ENCODE measurements at places on chromosomes 1 and 21.
A peak's percentile ranks its signal among the peaks of the same experiment; 100 is the strongest.

- DNase-seq, result no peak
These were observed 100.9 kb downstream of the ARHGEF10L start for GRCh38 chr1:17640393-17640792.

DNA sequence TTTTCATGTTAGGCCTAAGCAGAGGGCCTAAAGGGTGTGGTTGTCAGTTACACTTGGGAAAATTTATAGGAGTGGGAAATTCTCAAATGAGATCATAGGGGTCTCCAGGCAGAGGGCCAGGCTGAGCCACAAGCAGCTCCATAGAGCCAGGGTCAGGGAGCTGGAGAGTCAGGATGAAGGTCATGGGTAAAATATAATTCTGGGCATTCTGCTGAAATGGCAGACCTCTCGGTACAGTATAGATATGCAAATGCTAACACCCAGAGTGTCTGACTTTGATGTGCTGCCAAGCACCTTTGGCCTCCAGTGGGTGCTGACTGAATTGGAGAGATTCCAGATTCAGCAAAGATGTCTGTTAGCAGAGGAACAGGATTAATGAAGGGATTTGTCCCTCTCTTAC is 40.1 kb downstream of the DNM3 start:
- no peak for DNase-seq

- DNase-seq, result no peak
These were observed 62.1 kb downstream of the FH start for GRCh38 chr1:241457421-241457820.

DNA sequence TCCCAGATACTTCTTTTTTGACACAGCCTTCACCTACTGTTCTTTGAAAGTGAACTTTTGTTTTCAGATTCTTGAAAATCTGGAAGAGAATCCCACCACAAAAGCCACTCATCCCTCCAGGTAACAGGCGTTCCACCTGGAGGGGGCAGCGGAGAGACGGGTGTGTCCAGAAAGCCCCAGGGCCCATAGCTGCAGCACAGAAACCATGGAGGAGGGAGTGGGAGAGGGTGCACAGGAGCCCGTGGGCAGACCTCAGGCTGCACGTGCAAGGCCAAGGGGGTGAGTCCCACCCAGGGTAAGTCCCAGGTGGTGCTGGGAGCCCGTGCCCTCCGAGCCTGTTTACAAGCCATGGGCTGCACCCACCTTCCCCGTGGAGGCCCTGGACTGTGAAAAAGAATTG is 86.5 kb downstream of the PSMG1 start:
- no peak for DNase-seq

GRCh38 chr1:236288620-236288976 is 6.8 kb upstream of the ERO1B start:
- DNase-seq, result no peak

GRCh38 chr21:46325073-46325912 is 1.3 kb downstream of the PCNT start:
- no peak for DNase-seq

GRCh38 chr1:228146417-228147150 is 3.1 kb upstream of the GJC2 start:
- DNase-seq, result no peak

GRCh38 chr1:185409763-185410528 is 92.9 kb upstream of the IVNS1ABP start:
- DNase-seq, result no peak

GRCh38 chr1:77783141-77783540 is 3.7 kb downstream of the MIGA1 start:
- DNase-seq, result no peak

- DNase-seq, result peak; percentile 49
These were observed 17.7 kb downstream of the TNR start for GRCh38 chr1:175725684-175726083.

GRCh38 chr1:95179205-95179986 is 54.6 kb upstream of the RWDD3 start:
- no peak for DNase-seq

- no peak for DNase-seq
These were observed 35.0 kb downstream of the UCK2 start for GRCh38 chr1:165862448-165862847.

DNA sequence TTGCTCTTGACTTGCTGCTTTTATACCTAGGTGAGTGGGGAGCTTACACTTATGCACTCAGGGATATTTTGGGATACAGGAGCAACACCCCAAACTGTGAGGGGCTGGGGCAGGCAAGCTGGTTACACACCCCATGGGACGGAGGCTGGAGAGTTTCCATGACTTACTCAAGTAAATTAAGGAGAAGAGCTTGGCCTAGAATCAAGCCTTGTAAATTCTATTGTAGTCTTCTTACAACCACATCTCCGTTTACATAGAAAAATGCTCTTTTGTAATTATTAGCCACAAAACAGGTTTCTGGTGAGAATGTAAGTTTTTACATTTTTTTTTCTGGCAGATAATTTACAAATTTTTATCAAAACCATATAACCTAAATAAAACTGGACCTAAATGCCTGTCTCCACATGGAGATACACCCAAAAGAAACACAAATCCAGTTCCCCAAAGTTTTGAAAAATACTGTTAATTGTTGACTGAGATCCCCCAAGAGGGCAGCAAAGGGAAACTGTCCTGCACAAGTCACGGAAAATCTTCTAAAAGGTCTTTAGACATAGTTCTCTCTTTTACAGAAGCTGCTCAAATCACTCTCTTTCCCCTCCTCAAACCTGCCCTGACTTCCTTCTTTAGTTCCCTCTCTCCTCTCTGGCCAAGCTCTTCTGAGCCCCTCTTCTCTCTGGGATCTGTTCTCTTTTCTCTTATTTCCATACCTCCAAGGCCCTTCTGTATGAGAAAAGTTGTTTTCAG is 134.0 kb downstream of the HIVEP3 start:
- DNase-seq, result no peak

DNA sequence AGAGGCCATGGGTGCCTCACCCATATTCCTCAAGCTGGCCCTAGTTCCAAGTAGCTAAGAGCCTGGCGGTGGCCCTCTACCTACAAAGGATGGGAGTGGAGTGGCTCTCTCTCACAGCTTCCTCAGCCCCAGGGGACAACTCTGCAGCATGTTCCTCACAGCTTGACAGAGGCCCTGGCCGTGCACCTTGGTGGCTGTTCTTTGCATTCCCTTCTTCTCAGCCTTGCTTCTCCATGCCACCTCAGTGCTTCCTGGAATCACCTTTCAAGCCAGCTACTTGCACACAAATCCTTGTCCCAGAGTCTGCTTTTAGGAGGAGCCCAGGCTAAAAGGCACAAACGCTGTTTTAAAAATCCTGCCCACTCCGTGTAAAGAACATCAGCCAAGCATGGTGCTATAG is 69.0 kb upstream of the DIRAS3 start:
- DNase-seq, result no peak

- DNase-seq, result no peak
These were observed 37.1 kb downstream of the SSX2IP start for GRCh38 chr1:84653130-84653677.

DNA sequence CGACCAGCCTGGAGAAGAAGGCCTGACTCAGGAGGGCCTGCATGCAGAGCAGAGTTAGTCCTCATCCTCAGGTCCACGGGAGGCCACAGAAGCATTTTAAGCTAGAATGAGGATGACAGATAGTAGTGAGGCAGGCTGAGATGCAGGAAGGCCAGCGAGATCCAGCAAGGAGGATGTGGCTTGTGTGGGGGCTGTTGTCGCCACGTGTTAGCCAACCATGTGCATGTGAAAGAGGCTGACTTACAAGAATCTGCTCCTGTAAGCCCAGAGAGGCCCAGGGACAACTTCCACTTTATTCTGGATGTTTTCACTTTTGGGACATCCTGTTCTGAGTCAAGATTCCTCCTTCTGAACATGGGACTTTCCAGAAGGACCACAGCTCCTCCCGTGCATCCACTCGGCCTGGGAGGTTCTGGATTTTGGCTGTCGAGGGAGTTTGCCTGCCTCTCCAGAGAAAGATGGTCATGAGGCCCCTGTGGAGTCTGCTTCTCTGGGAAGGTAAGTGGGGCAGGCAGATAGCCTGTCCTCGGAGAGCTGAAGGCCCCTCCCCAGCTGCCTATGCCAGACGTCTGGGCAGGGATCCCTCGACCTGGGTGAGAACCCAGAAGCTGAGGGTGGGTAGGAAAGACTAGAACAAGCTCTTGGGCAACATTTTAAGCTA is at the start of gene SLAMF8:
TSS of gene SLAMF8 (plus strand) at position 433 of the 661 bp plus-strand sequence. CDS start at position 459, 26 bp downstream.
- no peak for DNase-seq

- DNase-seq, result no peak
These were observed 81.2 kb upstream of the IFFO2 start for GRCh38 chr1:19037659-19038058.

DNA sequence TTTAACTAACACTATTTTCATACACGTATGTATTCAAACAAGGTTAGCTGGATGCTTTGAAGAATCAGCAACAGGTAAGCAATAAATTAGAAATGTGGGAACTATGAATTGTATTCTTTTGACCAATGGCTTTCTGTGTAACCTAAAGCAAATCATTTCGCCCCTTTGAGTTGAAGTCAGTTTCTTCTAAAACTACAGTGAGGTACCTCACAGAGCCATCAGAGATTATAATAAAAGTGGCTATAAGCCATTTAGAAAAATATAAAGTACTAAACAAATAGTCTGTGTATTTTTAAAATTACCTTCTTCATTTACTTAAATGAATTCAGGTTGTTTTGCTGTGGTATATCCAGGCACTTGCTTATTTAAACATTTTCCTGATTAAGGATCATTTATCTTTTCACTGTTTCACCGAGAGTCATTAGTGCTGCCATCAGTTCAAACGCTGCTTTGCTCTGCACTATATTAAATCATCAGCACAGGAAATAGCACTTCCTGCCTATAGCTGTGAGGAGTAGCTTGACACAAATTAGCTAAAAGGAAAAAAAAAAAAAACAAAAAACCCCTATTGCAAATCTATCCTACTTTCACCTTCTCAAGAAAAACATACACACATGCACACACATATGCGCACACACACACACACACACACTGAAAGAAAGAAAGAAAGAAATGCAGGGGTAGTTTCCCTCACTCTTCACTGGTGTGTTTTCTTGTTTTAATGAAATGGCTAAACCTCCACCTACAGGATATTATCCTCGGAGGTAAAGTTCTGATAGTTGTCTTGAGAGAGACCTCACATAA is 39.8 kb upstream of the C1orf105 start:
- DNase-seq, result no peak

GRCh38 chr1:162236201-162236600 is 140.5 kb downstream of the SPATA46 start:
- no peak for DNase-seq

DNA sequence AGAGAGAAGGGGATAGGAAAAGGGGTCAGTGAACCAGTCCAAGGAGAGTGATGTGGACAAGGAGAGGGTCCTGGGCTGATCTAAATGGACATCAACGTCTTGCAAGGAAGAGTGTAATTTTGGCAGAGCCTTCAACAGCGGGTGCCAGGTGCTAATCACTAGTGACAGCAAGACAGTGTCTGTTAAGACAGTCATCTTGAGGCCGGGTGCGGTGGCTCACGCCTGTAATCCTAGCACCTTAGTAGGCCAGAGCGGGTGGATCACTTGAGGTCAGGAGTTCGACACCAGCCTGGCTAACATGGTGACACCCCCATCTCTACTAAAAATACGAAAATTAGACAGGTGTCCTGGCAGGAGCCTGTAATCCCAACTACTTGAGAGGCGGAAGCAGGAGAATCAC is 12.2 kb upstream of the PADI6 start:
- no peak for DNase-seq

DNA sequence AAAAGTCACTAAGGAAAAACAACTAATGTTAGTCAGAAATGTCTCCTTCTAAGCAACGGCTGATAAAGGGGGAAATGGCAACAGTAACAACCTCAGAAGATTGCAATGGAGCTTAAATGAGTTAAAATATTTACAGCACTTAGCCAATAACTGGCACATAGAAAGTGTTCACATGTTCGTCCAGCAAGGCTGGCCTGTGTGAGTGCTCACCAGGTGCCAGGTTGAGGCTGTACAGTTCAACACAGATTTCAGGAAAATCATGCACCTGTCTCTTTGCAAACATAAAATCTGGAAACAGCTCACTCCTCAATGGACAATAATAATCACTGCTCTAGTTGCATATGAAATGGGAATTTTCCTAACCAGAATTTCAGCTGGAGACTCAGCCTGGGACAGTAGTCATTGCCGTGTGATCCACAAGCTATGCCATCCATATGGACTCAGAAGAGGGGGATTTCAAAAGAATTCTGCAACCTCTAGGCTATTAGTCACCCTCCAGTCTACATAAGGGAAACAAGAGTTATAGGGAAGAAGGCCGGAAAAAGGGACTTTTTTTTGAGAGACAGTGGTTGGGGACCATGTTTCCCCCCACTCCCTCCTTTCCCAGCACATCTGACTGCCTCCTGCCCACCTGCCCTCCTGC is 68.6 kb downstream of the SYDE2 start:
- DNase-seq, result no peak

DNA sequence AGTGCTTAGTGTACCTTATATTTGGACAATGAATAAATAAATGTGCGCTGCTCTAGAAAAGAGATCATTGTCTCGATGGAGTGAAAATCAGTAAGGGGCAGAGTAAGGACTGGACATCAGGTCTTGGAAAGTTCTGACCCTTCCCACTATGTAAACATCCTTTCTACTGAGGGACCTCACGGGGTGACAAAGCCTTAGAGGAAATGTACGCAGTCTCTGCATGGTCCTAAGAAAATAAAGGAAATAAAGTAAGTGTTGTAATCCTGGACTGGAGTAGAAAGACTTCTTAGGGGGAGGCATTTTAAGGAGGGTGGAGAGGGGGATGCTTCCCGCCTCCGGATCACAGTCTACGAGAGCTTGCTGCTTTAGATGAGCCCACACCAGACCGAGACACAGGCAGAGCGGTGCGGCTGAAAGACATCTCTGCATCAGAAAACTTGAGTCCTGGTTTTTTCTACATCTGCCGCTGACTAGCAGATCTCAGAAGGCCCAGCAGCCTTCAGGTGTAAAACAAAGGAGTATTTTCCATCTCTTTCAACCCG is 22.3 kb upstream of the GPR137B start:
- no peak for DNase-seq

DNA sequence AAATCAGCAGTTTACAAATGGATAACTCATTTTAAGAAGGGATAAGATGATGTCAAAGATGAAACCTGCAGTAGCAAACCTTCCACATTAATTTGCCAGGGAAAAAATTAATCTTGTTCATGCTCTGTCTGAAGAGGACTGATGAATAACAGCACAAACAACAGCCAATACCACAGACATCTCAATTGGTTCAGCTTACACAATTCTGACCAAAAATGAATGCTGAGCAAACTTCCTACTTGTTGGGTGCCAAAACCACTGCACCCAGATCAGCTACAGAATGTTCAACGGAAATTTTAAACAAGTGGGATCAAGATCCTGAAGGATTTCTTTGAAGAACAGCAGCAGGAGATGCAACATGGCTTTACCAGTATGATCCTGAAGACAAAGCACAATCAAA is 98.3 kb downstream of the COQ8A start:
- no peak for DNase-seq

GRCh38 chr1:16286122-16286521 is 49.1 kb upstream of the CPLANE2 start:
- DNase-seq, result no peak

DNA sequence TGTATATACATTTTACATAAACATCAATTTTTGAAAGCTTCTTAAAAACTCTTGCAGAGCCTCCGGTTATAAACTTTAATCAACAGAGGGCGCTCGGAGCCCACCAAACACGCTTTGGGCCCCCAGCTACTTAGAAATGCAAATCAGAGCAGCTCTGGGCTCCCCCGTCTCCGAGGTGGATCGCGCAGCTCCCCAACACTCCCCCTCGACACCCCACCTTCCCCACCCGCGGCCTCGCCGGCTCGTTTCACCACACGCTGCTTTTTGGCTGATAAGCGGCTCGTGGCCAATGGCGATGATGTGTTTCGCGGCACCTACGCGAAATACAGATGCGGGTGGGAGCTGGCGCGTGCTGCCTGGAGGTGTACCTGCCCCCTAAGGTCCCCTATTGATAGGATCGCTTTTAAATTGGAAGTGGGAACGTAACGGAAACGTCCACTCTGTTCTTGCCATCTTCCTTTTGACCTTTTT is 1.7 kb upstream of the KIF26B start:
- peak; percentile 80 for DNase-seq

All from right renal pelvis (tissue), 4 donors.